ENCODE measurements at places on chromosomes 6 and 20.

DNA sequence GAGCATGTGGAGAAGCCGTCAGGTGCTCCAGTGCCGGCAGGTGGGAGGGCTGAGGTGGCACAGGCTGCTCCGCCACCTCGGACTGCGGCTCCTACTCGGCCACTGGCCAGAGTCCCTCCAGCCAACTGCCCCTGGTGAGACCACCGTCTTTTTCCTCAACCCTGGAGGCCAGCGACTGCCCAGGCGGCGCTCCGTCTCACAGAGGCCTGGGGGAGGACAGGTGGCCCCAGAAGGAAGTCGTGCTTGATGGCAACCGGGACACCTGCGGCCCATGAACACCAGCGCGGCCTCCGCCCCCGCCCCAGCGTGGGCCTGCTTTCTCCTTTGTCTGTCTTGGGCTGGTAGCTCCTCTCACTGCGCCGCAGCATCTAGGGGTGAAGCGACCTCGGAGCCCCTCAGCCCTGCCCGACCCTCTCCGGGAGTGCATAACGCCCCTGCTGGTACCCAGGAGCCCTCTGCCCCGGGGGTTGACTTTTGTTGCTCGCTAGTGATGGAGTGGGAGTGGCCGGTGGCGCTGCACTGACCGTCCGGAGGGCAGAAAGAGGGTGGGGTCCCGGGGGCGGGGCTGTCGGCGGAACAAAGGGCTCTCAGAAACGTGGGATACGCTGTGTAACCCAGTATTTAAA, 706 bp upstream of the TUBB2B start:
- no peak for DNase-seq

- peak; percentile 22 for DNase-seq
Observed at GRCh38 chr6:114108119-114109002, 137.4 kb upstream of the HDAC2 start.

DNA sequence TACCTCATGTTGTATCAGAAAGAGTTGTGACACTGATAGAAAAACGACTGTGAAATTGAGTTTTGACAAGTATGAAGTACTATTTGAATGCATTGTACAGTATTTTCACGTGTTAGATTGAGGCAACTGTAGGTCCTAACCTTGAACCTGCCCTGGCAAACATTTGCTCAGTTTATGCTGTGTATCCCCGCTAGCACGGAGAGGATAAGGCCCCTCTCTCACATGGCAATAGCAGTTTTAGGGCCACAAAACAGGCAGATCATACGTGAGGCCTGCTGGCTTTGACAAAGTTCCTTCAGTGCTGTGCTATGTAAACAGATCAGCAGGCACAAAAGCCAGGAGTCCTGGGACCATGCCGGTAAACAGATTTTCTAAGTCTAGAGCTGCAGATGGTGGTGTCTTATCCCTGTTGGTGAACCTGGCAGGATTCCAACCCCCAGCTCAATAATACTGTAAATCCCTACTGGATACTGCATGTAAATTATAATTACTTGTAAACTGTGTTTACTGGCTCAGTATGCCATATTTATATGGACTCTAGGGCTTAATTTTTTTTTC, 23.8 kb upstream of the FAM217A start:
- no peak for DNase-seq

DNA sequence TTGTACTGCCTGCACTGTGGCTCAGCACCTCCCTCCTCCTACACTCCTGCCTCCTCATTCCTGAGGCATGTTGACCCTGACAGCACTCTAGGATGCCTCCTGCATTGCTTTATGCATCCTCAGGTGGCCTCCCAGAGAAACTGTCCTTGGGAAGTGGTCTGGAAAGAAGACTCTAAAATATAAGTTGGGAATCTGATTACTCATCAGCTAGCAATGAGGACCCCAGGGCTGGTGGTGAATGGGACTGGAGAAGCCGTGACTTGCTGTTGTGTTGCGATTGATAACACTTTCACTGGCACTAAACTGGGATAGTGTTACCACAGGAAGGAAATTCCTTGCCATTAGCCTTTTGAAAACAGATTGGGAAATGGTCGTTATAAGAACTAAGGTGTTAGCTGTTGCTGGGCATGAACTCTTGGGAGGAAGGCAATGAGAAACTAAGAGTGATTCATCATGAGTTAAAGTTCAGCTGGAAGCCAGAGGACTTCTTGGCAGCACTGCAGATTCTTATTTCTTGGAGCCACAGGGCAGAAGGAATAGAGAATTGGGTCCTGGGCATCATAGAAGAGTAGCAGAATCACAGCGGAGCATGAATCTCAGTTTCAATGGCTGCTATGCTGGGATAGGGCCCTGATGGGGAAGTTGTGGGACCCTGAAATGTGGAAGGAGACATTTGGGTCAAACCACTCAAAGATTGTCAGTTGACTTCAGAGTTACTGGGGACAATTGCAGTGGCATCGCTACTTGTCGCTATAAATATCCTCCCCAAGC, 10.1 kb upstream of the SIRPD start:
- no peak for DNase-seq

Data from CD4-positive, alpha-beta T cell treated with Interleukin-2 at 100 ng/mL for 4 hours (primary cell).